ENCODE measurements at places on chromosomes 6 and 20.

DNA sequence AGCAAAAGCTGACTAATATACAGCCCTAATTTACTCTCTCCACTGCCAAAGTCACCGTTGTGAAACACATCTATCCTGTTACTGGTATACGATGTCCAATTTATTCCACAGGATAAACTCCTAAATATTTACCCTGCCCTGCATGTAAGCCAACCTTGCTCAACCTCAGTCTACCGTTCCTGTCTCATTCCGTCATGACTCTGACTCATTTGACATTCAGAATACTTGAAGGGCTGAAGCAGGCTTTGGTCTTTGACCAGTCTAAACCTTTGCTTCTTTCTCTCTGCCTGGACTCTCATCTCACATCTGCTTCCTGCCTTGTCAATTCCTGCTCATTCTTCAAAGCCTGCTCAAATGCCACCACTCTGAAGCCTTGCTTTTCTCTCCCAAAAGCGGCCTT lies 157.5 kb downstream of the SCP2D1 start:
- no peak for DNase-seq
- no peak overlapping the region for H3K4me3 ChIP-seq
- no peaks in the 10 kb centered on the region for H3K4me1 ChIP-seq
- H3K27me3 ChIP-seq = no peaks in the 10 kb centered on the region
- no peaks in the 10 kb centered on the region for H3K36me3 ChIP-seq

GRCh38 chr6:149335924-149336608 lies 18.6 kb downstream of the TAB2 start:
- no peaks in the 10 kb centered on the region for H3K36me3 ChIP-seq
- peaks cover 16% of the 10 kb centered on the region for H3K4me1 ChIP-seq
- no peaks in the 10 kb centered on the region for H3K27me3 ChIP-seq

- H3K27me3 ChIP-seq = peaks cover 17% of the 10 kb centered on the region
- H3K27ac ChIP-seq = no peak overlapping the region
- H3K4me1 ChIP-seq = no peaks in the 10 kb centered on the region
- no peak for DNase-seq
- H3K36me3 ChIP-seq = no peaks in the 10 kb centered on the region
Observed at GRCh38 chr20:63072231-63072791, 65.5 kb upstream of the BHLHE23 start.

DNA sequence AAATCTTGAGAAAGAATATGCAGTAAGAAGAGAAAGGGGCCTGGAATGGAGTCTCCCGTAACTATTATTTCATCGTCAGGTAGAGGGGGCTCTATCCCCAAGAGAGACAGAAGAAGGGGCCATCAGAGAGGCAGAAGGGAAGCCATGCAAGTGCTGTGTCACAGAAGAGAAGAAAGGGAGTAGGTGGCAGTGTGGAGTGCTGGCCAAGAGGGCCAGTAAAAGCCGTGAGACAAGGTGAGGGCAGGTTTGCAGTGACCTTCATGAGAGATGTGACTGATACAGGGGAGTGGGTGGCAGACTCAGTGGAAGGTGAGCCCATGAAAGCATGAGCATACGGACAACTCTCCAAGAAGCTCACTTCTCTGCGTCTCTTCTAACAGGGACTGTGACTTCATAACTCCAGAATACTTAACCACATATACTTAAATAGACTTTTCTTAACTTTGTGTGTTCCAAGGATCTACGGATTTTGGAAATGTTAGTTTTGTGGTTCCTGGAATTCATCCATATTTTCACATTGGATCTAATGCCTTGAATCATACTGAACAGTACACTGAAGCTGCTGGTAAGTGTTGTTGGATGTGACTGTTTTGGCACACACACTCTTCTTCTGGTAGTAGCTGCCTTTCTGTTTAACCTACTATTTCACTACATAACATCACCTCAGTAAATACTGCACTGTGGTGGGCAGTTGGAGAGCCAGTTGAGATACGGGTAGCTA lies 15.6 kb downstream of the PM20D2 start:
- no peak overlapping the region for H3K4me3 ChIP-seq
- no peak overlapping the region for H3K27ac ChIP-seq
- H3K36me3 ChIP-seq = peaks cover 10% of the 10 kb centered on the region

- no peak overlapping the region for H3K4me3 ChIP-seq
- no peaks in the 10 kb centered on the region for H3K4me1 ChIP-seq
- no peaks in the 10 kb centered on the region for H3K36me3 ChIP-seq
- H3K27ac ChIP-seq = no peak overlapping the region
- DNase-seq = no peak
Observed at GRCh38 chr6:39040080-39040673, 8.4 kb upstream of the GLP1R start.

DNA sequence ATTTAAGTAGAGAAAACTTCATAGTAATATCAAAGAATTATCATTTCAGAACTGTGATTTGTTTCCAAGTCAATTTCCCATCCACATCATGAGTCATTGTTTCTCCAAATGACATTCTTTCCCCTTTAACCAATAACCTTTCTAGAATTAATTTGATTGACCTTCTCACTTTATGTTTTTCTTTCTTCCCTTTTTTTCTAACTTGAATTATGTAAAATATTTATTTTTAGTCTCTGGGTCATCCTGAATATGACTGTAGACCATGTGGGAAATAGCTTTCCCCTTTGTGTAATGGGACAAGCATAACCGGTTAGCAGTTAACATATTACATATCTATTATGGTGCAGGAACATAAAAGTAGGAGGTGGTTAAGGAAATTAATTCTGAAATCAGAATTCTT lies 291.1 kb downstream of the GJA1 start:
- H3K4me1 ChIP-seq = no peaks in the 10 kb centered on the region
- H3K27ac ChIP-seq = no peak overlapping the region
- no peaks in the 10 kb centered on the region for H3K27me3 ChIP-seq
- no peak overlapping the region for H3K4me3 ChIP-seq
- peak; percentile 0 for DNase-seq

GRCh38 chr6:117928833-117929232 lies 21.8 kb downstream of the SLC35F1 start:
- H3K36me3 ChIP-seq = no peaks in the 10 kb centered on the region
- H3K4me1 ChIP-seq = no peaks in the 10 kb centered on the region
- no peak overlapping the region for H3K27ac ChIP-seq

GRCh38 chr20:51489611-51490010 lies 52.9 kb downstream of the NFATC2 start:
- no peak overlapping the region for H3K27ac ChIP-seq
- peaks cover 10% of the 10 kb centered on the region for H3K4me1 ChIP-seq
- DNase-seq = peak; percentile 49
- H3K36me3 ChIP-seq = no peaks in the 10 kb centered on the region

- DNase-seq = no peak
- no peaks in the 10 kb centered on the region for H3K36me3 ChIP-seq
- H3K27me3 ChIP-seq = no peaks in the 10 kb centered on the region
- H3K4me1 ChIP-seq = peaks cover 22% of the 10 kb centered on the region
- H3K27ac ChIP-seq = peak overlapping the region; percentile 80
Observed at GRCh38 chr6:134720353-134721059, 229.4 kb downstream of the ALDH8A1 start.

DNA sequence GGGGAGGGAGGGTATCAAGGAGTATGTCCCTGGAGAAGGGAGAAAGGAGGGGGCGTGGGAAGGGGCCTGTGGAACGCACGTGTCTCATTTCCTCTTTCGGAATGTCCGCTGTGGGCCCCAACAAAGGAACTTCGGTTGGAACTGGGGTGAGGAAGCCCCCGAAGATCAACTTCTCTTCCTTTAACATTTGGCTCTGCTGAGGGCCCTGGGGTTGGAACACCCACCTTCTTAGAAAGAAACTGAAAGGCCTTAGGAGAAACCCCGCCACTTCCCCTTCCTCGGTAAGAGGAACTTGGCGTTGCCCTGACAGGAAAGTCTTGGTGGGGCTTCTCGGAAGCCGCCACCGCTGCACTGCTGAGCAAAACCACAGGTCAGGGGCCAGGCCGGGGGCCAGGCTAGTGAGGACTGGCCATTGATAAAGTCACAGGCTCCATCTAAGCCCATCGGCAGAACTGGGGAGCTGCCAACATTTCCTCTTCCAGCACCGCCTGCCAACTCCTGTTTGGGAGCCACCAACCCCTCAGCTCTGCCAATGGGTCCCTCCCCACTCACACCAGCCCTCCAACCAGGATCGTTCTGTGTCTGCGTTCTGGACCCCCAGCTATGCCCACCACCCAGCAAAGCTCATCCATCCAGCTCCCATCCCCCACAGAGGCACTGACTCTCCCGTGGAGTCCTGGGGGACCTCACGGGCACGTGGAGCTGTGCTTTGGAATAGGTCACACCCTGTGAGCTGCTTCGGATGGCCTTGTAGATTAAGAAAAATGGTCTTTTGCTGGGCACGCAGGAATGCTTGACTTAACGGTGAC lies 44.8 kb downstream of the FGD2 start:
- H3K27me3 ChIP-seq = no peaks in the 10 kb centered on the region
- no peak overlapping the region for H3K4me3 ChIP-seq
- no peak for DNase-seq
- H3K27ac ChIP-seq = no peak overlapping the region

DNA sequence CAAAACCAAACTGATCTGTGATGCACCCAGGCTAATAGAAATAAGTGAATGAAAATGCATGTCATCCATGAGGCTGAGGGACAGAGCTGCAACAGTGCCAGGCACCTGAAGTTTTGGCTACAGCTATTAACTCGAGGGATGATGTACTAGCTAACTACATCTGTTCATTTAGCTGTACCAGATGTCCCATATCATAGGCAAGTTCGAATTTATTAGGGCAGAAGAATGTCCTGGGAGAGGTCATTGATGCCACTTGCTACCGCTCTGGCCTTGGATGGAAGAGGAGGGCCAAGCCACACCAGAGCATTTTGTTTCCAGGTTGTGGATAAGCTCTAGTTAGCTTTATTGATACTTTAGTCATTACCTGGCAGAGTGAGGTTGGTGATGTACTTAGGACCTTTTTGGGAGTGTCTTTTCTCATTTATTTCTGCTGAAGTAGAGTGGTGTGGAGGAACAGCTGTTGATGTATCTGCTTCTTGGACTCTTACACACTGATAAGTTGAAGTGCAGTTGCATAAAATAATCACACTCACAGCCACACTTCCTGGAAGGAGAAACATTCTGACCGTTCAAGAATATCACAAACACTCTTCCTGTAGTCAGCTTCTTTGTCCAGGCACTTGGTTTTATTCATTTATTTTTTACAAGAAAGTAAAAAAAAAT lies 8.2 kb downstream of the ZFAND3 start:
- no peaks in the 10 kb centered on the region for H3K27me3 ChIP-seq
- H3K27ac ChIP-seq = no peak overlapping the region
- peaks cover 21% of the 10 kb centered on the region for H3K4me1 ChIP-seq
- DNase-seq = no peak
- H3K36me3 ChIP-seq = peaks cover 2% of the 10 kb centered on the region
- H3K4me3 ChIP-seq = no peak overlapping the region

DNA sequence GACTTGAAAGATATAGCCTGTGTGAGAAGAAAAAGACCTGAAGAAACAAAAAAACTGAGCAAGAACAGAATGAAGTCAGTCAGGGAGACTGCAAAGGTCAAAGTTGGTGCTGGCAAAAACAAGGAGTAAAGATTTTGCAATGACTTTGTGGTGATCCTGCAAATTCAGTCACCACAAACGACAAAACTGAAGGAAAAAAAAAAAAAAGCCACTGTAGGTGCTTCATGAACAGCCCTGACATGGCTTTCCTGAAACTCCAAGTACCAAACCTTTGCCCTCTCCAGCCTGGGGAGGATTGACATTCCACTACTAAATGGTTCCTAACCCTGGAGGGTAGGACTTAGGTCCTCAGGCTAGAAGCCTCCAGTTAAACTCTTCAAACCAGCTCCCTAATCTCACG lies 114.7 kb upstream of the BEND3 start:
- no peaks in the 10 kb centered on the region for H3K27me3 ChIP-seq
- DNase-seq = no peak
- H3K4me3 ChIP-seq = no peak overlapping the region

DNA sequence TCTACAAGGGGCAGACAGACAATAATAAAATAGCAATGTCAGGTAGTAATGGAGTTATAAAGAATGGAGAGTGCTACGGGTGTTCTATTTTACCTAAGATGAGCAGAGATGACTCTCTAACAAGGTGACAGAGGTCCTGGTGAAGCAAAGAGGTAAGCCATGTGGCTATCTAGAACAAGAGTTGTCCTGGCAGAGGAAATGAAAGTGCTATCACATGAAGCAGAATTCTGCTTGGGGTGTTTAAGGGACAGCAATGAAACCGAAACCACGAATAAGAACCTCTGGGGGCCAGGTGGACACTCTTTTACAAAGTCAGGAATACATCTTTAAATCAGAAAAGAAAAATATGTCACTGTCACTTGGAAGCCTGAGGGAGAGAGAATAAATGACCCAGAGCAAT lies 37.9 kb upstream of the IRAK1BP1 start:
- H3K4me1 ChIP-seq = no peaks in the 10 kb centered on the region
- no peak overlapping the region for H3K27ac ChIP-seq
- no peaks in the 10 kb centered on the region for H3K27me3 ChIP-seq
- DNase-seq = no peak
- no peak overlapping the region for H3K4me3 ChIP-seq

- H3K4me3 ChIP-seq = no peak overlapping the region
- no peak overlapping the region for H3K27ac ChIP-seq
- no peaks in the 10 kb centered on the region for H3K36me3 ChIP-seq
Observed at GRCh38 chr20:57332105-57333089, 2.8 kb downstream of the SPO11 start.

- H3K4me1 ChIP-seq = peaks cover 30% of the 10 kb centered on the region
- DNase-seq = peak; percentile 99
- no peaks in the 10 kb centered on the region for H3K27me3 ChIP-seq
- no peak overlapping the region for H3K4me3 ChIP-seq
- no peaks in the 10 kb centered on the region for H3K36me3 ChIP-seq
Observed at GRCh38 chr20:5657190-5657875, 92.9 kb upstream of the SHLD1 start.

DNA sequence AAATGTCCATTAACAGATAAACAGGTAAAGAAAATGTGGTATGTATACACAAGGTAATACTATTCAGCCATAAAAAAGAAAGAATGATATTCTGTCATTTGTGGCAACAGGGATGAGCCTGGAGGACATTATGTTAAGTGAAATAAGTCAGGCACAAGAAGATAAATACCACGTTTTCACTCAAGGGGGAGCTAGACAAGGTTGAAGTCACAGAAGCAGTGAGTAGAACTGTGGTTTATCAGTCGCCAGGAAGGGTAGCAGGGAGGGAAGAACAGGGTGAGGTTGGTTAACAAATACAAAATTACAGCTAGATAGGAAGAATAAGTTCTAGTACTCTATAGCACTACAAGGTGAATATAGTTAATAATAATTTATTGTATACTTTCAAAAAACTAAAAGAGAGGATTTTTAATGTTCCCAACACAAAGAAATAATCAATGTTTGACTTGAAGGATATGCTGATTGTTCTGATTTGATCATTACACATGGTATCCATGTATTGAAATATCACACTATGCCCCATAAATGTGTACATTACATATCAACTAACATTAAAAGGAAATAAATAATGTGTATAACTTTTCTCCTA lies 21.1 kb downstream of the RTN4IP1 start:
- no peaks in the 10 kb centered on the region for H3K27me3 ChIP-seq
- no peaks in the 10 kb centered on the region for H3K36me3 ChIP-seq
- H3K4me1 ChIP-seq = no peaks in the 10 kb centered on the region

Measured in IMR-90 (cell line).